Ureter (tissue), 1 donor: ENCODE measurements at places on chromosomes 2 and 18. TPM values are rescaled to one million over a fixed set of nuclear protein-coding genes. Genes with fewer than 3 reads are reported as not detected.
A peak's percentile ranks its signal among the peaks of the same experiment; 100 is the strongest.

DNA sequence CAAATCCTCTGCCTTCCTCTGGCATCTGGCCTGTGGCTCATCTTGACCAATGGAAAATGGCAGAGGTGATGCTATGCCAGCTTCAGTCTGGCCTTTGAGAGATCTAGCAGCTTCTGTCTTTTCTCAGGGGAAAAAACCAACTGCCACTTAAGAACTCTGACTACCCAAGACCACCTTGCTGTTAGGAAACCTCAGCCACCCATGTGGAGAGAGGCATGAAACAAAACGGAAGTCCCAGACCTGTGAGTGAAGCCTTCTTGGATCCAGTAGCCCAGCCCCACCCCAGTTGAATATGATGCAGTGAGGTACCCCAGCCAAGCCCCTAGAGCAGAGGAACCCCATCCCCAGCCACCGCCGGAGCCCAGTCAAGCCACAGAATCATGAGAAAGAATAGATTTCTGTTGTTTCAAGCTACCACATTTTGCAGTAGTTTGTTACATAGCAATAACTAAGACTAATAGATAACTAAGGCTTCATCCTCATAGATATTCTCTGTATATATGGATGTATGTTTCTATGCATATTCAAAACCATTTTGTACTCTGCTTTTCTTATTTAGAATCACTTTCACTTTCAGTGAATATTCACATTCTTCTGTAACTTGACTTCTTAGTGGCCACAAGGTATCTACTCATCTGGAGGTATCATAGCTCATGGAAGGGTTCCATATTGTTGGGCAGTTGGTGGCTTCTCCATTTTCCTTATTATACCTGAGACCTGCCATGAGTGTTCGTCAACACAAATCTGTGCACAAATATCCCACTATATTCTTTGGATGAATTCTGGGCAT, 142.1 kb downstream of the FBXO15 start:
- DNase-seq: no peak

GRCh38 chr2:30796699-30797098, 10.5 kb downstream of the CAPN13 start:
- no peak for DNase-seq

- DNase-seq: no peak
Observed at GRCh38 chr18:51653507-51654213, 456.2 kb upstream of the MEX3C start.

- no peak for DNase-seq
Observed at GRCh38 chr2:179139506-179139905, 89.6 kb upstream of the CCDC141 start.

- no peak for DNase-seq
Observed at GRCh38 chr2:100535855-100536254, 26.9 kb upstream of the PDCL3 start.

DNA sequence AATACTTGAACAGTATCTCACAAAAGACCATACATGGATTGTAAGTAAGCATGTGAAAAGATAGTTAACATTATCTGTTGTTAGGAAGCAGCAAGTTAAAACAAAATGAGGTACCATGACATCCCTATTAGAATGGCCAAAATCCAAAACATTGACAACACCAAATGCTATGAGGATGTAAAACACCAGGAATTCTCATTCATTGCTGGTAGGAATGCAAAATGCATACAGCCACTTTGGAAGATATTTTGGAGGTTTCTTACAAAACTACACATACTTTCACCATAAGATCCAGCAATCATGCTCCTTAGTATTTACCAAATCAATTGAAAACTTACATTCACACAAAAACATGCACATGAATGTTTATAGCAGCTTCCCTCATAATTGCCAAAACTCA, 30.9 kb upstream of the ICOS start:
- no peak for DNase-seq

DNA sequence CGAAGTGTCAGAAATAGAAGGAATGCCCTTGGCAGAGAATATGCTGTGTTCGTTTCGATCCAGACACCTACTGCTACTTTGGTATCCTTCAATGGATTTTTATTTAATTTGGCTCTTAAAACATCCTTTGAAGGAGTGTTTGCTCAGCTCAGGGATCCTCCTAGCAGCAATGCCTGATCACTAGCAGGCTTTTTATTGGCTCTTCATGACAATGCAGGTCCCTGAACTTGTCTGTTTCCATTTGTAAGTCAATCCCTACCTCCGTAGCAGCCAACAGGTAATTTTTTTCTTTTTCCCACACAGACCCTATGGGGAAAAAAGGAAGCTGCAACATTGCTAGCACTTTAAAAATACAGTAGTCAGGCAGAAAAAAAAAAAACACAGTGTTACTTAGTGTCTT, 366.2 kb upstream of the LRRTM1 start:
- no peak for DNase-seq

DNA sequence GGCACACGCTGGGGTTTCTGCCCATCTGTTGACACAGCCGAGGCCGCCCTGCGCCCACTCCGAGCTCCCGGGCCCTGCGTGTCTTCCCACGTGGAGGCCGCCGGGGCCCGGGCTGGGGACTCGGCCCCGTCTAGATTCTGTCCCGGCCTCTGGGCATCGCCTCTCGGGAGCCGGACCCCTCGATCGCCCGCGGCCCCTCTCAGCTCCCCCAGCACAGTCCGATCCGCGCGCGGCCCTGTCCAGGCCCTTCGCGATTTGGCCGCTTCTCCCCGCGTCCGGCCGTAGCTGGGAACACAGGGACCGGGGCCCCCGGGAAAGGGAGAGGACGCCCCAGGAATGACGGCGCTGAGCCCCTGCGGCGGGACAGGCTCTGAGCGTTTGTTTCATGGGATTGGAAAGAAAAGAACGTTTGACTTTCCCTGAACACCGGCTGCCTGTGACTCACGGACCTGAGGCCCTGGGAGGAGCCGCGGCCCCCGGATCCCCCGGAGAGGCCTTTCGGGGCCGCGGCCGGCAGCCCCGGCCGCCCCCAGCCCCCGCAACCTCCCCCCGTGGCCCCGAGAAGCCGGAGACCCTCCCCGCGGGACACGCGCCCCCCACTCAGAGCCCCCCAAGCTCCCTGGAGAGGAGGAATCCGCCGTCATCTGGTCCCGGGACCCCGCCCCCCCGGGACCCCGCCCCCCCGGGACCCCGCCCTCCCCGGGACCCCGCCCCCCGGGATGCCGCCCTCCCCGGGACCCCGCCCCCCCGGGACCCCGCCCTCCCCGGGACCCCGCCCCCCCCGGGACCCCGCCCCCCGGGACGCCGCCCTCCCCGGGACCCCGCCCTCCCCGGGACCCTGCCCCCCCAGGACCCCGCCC, 62.7 kb upstream of the CTDP1 start:
- DNase-seq: peak; percentile 35

DNA sequence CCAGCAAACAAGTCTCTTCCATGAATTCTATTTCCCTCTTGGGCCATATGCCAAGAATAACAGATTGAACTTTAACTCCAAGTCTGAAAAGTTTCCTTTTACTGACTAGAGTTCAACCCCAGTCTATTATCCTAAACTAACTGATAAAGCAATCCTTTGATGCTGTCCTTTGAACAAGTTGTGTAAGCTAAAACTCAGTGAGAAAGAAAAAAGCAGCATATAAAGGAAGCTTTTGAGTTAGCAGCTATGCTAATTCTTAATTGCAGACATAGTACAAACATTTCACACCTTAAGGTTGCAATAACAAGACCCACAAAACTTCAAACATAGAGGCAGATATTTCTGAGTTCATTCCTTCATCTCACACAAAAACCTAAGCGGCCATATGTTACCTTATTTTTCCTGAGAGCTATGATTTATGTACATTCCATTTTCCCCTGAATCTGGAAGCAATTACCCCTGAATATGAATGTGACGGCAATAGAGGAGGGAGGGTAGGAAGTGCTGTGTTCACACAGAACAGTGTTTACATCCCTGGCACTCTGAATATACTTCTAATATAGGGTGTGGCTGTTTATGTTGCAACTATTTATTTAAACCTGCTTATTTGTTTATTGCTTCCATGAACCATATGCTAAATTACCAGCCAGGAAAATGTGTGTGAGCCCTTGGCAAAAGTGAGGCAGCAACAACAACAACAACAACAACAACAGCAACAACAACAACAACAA, 180.6 kb downstream of the IRS1 start:
- DNase-seq: no peak

DNA sequence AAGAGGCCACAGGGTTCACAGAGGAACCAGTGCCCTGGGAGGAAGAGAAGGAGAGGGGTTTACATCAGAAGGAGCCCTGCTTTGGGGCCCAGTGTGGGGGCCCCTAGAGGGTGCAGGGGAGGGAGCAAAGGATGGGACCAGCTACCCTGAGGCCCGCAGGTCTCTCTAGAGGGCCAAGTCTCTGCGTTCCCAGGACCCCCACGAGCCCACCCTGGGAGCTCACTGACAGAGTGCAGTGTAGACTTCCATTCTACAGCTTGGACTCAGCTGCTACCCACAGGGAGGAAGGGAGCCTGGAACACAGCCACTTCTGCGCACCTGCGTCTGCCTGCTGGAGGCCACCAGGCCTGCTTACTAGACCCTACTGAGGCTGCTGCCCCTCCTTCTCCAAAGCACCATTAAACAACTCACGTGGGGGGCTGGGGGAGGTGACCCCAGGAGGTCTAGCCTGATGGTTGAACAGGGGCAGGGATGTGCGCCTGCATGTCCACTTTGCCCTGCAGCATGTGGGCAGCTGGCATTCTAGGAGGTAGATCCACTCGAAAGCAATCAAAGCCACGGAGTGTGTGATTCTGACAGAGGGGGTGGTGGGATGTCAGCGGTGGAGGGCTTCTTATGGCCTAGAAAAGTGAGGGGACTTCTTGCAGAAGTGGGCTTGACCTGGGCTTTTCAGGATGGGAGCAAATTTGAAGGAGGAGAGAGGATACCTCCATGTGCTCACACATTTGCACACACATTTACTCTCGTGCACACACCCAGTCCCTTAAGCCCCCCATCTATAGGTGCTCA, 90.2 kb downstream of the ZFP36L2 start:
- DNase-seq: no peak

- DNase-seq: no peak
Observed at GRCh38 chr18:54742120-54742519, 86.2 kb upstream of the RAB27B start.

GRCh38 chr2:204479557-204479956, 65.7 kb upstream of the PARD3B start:
- DNase-seq: no peak

GRCh38 chr2:219643788-219644398, 16.5 kb downstream of the SLC4A3 start:
- DNase-seq: peak; percentile 44

DNA sequence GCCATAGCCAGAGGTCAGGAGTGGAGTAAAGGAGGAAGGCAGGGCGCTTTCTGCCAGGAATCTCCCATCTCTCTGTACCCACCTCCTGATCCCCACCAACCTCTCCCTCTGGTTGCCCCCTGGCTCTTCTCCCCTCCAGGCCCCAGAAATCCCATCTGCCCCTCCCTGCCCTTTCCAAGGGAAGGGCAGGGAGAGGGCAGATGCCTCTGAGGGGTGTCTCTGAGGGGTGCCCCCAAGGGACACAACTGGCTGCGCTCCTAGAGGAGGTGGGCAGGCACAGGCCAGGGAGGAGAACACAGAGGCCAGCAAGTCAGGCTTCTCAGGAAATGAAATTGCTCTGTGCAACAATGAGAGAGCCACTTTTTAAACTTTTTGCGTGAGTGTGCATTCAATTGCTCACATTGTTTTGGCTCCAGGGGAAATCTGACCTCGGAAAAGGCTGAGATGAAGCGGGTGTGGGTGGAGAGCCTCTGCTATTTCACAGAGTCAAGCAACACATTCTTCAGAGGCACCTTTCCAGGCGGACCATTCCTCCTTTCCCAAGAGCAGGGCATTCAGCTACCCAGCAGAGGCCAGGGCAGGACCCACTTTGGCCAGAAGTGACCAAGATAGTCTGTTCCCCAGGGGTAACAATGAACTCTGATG, 125.5 kb downstream of the SMAD7 start:
- DNase-seq: peak; percentile 40

DNA sequence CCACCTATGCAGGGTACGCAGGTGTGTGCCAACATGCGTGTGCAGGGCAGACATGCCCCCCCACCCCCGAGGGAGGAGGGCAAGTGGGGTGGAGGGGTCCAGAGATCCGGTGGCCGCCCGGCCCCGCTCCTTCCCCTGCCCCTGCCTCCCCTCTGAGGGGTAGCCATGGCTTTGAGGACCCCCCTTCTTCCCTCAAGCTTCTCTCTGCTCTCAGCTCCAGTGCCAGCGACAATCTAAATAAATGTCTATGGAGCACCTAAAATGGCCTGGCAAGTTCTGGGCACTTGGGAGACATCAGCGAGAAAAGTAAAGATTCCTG, 91.9 kb downstream of the ZFP36L2 start:
- DNase-seq: no peak

GRCh38 chr2:60796573-60797509, 40.8 kb downstream of the PAPOLG start:
- DNase-seq: no peak

DNA sequence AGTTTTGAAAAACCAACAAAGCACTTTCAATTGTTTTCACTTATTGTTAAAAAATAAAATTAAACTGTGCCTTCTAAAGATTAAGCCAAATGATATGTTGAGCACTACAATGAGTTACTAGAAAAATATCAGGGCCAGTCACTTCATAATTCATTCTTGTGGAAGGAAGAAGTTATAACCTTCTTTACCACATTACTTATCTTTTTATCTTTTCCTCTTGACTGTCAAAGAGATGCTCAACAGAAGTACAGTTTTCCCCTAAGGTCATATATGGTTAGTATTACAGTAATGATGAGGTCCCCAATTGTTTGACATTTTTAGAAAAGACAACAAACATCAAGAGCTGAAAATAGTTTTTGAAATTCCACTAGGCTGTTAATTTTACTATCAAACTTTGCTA, 9.4 kb downstream of the PELI1 start:
- no peak for DNase-seq

DNA sequence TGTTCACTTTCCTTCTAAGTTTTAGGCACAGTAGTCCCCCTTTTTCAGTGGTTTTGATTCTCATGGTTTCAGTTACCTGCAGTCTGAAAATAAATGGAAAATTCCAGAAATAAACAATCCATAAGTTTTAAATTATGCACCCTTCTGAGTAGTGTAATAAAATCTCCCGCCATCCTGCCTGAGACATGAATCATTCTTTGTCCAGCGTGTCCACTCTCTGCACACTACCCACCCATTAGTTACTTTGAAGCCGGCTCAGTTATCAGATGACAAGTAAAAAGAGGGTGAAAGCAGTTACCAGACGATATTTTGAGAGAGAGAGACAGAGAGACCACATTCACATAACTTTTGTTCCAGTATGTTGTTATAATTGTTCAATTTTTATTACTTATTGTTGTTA, 400.5 kb downstream of the TMX3 start:
- DNase-seq: no peak

- no peak for DNase-seq
Observed at GRCh38 chr18:5646739-5647138, 102.9 kb upstream of the EPB41L3 start.

Gene HTR2B
- 0.44 TPM for total RNA-seq

Gene TUBA3E
- not detected for total RNA-seq

Gene SERPINB2
- not detected for total RNA-seq

Gene PLCL1
- 2.9 TPM for total RNA-seq

Gene CDKL4
- 0.44 TPM for total RNA-seq

Gene SP5
- 2.3 TPM for total RNA-seq

Gene ZBTB7C
- total RNA-seq: 72.1 TPM

Gene RAB11FIP5
- 26.1 TPM for total RNA-seq

Gene M1AP
- total RNA-seq: 1.4 TPM
